HepG2 (cell line): ENCODE measurements at places on chromosomes 7 and 10. TPM values are rescaled to one million over a fixed set of nuclear protein-coding genes. Genes with fewer than 3 reads are reported as not detected.

DNA sequence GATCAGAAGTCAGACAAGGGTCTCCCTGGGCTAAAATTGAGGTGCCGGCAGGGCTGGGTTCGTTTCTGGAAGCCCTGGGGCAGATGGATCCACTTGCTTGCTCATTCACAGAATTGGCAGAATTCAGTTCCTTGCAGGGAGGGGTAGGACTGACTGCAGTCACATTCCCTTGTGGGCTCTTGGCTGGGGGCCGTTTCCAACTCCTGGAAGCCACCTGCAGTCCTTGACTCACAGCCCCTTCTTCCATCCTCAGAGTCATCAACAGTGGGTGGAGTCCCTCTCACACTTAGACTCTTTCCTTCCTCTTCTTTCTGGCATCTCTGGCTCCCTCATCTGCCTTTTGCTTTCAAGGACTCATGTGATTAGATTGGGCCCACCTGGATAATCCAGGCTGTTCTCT is 54.6 kb upstream of the NANOS1 start:
- H3K27ac ChIP-seq = no peak overlapping the region
- H3K27me3 ChIP-seq = no peaks in the 10 kb centered on the region; the same call in 1 of the 2 replicates
- H3K4me3 ChIP-seq = no peak overlapping the region

DNA sequence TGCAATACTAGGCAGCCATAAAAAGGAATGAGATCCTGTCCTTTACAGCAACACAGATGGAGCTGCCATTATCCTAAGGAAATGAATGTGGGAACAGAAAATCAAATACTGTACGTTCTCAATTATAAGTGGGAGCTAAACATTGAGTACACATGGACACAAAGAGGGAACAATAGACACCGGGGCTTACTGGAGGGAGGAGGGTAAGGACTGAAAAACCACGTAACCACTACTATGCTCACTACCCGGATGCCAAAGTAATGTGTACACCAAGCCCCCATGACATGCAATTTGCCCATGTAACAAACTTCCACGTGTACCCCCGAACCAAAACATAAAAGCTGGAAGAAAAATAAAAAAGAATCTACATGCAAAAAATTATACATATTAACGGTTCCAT is 587.0 kb downstream of the PARD3 start:
- no peak overlapping the region for H3K27ac ChIP-seq
- H3K27me3 ChIP-seq = no peaks in the 10 kb centered on the region
- DNase-seq = no peak
- no peaks in the 10 kb centered on the region; the same call in 2 of the 3 replicates for H3K36me3 ChIP-seq

DNA sequence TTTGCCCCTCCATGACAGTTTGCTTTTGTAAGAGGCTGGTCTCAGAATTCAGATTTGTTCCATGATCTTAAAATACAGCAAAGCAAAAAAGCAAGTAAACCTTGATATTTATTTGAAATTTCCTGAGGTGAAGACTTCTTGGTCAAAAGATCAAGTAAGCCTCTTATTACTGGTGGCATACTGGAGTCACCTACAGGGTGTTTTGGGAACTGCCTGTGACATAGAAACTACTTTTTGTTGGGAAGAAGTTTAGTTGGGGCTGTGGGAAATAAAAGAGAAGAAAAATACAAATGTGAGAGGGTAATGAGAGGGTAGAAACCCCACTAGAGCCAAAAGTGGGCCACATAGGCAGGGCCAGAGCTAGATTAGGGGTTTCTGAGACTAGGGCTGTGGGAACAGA is 217.9 kb downstream of the OTUD1 start:
- DNase-seq = no peak
- no peaks in the 10 kb centered on the region; the same call in 1 of the 3 replicates for H3K27me3 ChIP-seq
- no peaks in the 10 kb centered on the region for H3K36me3 ChIP-seq
- no peak overlapping the region for H3K27ac ChIP-seq
- no peaks in the 10 kb centered on the region for H3K4me1 ChIP-seq

- H3K4me3 ChIP-seq = no peak overlapping the region
- no peaks in the 10 kb centered on the region for H3K27me3 ChIP-seq
- H3K36me3 ChIP-seq = peaks cover 10% of the 10 kb centered on the region
- no peak overlapping the region for H3K27ac ChIP-seq
- DNase-seq = no peak
Observed at GRCh38 chr7:55512635-55513191, 59.6 kb downstream of the VOPP1 start.

- no peaks in the 10 kb centered on the region for H3K36me3 ChIP-seq
- no peaks in the 10 kb centered on the region for H3K27me3 ChIP-seq
- 0 out of 2 replicates have a peak, but pooled peaks cover 4% of the 10 kb centered on the region for H3K4me1 ChIP-seq
Observed at GRCh38 chr10:50286517-50286916, 35.2 kb upstream of the ASAH2 start.

DNA sequence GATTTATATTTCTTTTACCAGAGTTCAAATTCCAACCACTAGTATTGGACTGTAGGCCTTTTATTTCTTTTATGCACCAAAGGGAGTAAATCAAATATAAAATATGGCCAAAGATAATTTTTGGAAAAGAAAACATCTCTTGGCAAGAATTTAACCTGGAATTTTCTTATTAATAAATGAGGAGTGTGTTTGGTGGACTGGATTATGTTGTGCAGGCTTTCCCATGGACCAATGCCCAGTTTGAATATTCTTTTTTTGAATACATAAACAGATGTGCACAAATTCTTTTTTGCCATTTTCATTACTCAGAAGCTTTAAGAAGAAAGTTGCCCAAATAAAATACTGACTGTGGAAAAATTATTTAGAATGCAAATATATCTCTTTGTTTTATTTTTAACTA is 22.1 kb upstream of the PRKG1 start:
- H3K4me1 ChIP-seq = no peaks in the 10 kb centered on the region
- H3K36me3 ChIP-seq = no peaks in the 10 kb centered on the region
- no peaks in the 10 kb centered on the region for H3K27me3 ChIP-seq

DNA sequence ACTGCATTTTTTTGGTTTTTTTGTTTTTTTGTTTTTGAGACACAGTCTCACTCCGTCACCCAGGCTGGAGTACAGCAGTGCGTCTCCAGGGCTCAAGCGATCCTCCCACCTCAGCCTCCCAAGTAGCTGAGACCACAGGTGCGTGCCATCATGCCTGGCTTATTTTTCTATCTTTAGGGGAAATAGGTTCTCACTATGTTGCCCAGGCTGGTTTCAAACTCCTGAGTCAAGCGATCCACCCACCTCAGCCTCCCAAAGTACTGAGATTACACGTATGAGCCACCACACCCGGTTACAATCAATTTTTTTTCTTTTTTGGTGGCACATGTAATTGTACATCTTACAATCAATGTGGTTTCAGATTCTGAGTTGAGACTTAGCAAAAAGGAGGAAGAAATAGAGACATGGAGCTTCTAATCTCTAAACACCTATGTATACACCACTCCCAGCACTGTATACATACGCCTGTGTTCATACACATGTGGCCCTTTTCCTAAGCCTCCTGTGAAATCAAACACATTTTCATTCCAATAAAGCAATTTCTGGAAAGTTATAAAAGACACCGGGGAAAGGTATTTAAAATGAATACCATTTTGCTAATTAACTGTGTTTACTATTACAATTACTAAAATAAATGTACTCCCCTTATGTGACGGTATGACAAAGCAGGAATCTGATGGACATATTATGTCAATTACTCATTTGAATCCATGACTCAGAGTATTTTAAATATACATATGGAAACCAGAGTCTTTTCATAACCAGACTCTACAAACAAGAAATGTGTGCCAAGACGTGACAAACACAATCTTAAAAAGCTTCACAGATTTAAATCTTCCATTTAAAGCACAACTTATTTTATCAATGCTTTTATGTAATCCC is 40.9 kb downstream of the SMURF1 start:
- DNase-seq = no peak
- peaks cover 69% of the 10 kb centered on the region for H3K4me1 ChIP-seq
- H3K27ac ChIP-seq = no peak overlapping the region
- no peaks in the 10 kb centered on the region for H3K36me3 ChIP-seq
- no peaks in the 10 kb centered on the region for H3K27me3 ChIP-seq
- H3K4me3 ChIP-seq = no peak overlapping the region

DNA sequence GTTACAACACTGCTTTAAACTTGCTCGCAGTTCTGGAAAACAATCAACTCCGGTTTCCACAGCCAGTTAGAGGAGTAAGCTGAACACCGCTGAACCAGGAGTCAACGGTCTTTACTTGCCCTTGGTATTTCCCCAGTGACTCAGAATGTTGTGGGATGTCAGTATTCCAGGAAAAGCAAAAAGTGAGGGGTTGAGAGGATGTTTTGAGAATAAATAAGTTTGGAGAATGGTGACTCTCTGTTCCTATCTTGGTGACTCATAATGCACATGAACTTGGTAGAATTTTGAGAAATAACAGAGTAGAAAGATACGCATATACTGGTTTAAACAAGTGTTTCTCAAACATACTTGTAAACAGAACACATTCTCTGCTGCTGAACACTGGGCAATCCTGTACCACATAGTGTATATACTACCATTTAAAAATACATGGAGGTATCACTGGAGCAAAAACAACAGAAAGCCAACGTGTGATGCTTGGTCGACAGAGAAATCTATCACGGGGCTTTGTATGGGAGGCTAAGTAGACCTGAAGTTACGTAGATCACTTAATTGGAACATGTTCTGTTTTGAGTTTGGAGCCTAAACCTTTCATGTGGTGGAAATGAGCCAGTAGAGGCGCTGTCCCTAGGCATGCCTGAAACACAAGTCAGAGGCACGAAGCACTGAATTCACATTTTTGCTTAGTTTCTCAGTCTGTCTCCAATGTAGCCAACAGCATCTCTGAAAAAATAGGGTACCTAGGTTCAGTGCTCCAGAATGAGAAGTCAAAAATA is 534.3 kb downstream of the PARD3 start:
- no peak overlapping the region for H3K4me3 ChIP-seq
- no peak overlapping the region for H3K27ac ChIP-seq
- H3K36me3 ChIP-seq = no peaks in the 10 kb centered on the region
- H3K27me3 ChIP-seq = no peaks in the 10 kb centered on the region
- DNase-seq = peak; percentile 29

- peaks cover 12% of the 10 kb centered on the region for H3K4me1 ChIP-seq
- H3K4me3 ChIP-seq = no peak overlapping the region
- H3K27me3 ChIP-seq = no peaks in the 10 kb centered on the region
- no peak overlapping the region for H3K27ac ChIP-seq
Observed at GRCh38 chr7:43721193-43721806, 8.0 kb downstream of the COA1 start.

DNA sequence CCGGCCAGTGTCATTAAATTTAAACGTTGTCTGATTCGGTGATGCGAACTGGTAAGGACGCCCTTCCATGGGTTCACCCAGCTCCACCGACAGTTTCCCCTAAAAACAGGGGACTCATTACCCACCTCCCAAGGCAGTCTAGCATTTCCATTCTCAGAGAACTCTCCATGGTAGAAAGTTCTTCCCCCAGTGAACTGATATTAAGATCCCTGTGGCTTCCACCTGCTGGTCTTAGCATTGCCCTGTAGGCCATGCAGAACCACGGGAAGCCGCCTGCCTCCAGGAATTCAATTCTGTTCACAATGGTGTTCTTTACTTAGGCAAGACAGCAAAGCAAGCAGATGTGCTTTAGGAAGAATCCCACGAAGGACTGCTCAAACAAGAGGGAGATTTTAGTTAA is 128.9 kb upstream of the NANOS1 start:
- no peaks in the 10 kb centered on the region for H3K36me3 ChIP-seq
- no peak overlapping the region for H3K27ac ChIP-seq
- DNase-seq = no peak
- no peak overlapping the region for H3K4me3 ChIP-seq
- no peaks in the 10 kb centered on the region; the same call in 2 of the 3 replicates for H3K27me3 ChIP-seq

- no peak for DNase-seq
- H3K27ac ChIP-seq = no peak overlapping the region
- H3K4me1 ChIP-seq = no peaks in the 10 kb centered on the region
Observed at GRCh38 chr7:90946730-90947501, 317.3 kb upstream of the FZD1 start.

GRCh38 chr7:84982199-84982598 is 204.7 kb downstream of the SEMA3D start:
- H3K4me3 ChIP-seq = no peak overlapping the region
- no peak overlapping the region for H3K27ac ChIP-seq
- H3K4me1 ChIP-seq = no peaks in the 10 kb centered on the region
- no peak for DNase-seq

DNA sequence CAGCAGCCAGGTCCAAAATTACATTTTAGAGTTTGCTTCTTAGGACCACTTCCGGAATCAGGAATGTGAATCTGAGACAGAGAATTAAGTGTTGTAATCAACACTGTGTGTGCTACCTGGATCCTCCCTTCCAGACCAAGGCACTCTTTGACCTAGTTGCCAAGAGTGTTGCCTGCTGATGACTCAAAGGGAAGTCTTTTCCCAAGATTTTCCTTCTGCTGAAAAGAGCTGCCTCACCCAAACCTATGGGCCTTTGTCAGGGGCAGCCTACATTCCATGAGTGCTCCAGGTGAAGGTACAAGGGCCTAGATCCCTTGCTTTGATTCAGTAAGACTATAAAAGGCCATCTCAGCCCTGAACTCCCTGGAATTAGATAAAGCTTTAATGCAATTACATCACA is 712.5 kb upstream of the ANKRD30A start:
- H3K4me3 ChIP-seq = no peak overlapping the region
- DNase-seq = no peak
- H3K27me3 ChIP-seq = no peaks in the 10 kb centered on the region

DNA sequence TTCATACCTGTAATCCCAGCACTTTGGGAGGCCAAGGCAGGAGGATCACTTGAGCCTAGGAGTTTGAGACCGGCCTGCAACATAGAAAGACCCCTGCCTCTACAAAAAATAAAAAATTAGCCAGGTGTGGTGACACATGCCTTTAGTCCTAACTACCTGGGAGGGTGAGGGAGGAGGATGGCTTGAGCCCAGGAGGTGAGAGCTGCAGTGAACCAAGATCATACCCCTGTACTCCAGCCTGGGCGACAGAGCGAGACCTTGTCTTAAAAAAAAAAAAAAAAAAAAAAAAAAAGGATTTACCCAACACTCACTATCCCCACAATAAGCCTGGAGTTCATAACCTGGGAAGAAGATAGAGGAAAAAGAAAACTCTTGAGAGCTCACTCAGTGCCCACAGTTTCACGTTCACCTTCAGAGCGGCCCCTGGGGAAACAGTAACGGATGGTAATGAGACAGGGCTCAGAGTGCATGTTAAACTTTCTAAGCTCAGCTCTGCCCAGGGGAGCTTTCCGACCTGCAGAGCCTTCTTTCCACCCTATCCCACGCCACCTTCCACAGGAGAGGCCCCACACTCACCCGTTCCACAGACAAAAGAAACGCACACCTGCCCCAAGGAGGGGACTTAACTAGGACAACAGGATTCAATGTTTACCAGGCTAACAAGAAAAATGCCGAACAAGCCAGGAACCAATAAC is 259.8 kb upstream of the KLF14 start:
- H3K4me3 ChIP-seq = no peak overlapping the region
- H3K27ac ChIP-seq = peak overlapping the region; percentile 28
- H3K4me1 ChIP-seq = peaks cover 49% of the 10 kb centered on the region
- no peaks in the 10 kb centered on the region for H3K36me3 ChIP-seq
- DNase-seq = no peak
- no peaks in the 10 kb centered on the region for H3K27me3 ChIP-seq

- no peaks in the 10 kb centered on the region for H3K27me3 ChIP-seq
- no peak overlapping the region for H3K4me3 ChIP-seq
- H3K27ac ChIP-seq = no peak overlapping the region
- no peak for DNase-seq
Observed at GRCh38 chr7:15515252-15515651, 46.6 kb downstream of the AGMO start.

- no peaks in the 10 kb centered on the region; the same call in 2 of the 3 replicates for H3K27me3 ChIP-seq
- H3K4me3 ChIP-seq = peak overlapping the region; percentile 77
- H3K27ac ChIP-seq = peak overlapping the region; percentile 93
- peaks cover 98% of the 10 kb centered on the region for H3K4me1 ChIP-seq
- peaks cover 5% of the 10 kb centered on the region for H3K36me3 ChIP-seq
Observed at GRCh38 chr10:112227331-112227987, 43.9 kb upstream of the GPAM start.

CDHR3 gene
- 8.2 and 11.8 TPM in 2 replicates for total RNA-seq

FLNC gene
- 0.01 and 0.02 TPM in 2 replicates for total RNA-seq

LRRTM3 gene
- not detected in 2 replicates for total RNA-seq
